ENCODE measurements at places on chromosomes 3 and 15.
A peak's percentile ranks its signal among the peaks of the same experiment; 100 is the strongest.

DNA sequence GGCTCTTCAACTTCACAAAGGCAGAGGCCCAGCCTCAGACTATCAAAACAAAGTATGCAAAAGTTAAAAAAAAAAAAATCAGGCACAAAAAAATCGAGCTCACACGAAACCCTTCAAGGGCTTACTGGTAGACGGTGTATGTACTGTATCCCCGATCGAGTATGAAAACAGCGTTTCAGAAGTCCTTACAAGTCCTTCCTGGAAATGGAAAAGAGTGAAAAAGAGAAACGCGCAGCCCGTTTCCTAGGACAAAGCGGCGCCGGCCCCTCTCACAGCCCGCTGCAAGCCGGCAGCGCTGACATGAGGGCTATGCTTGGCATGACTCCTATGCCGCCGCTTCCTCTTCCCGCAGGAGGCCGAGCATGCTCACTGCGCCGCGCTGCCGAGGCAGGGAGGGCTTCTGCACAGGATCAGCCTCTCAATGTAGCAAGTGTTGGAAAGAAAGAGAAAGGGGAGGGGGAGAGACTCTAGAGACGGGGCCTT is at the start of gene VGLL4:
Gene VGLL4, minus strand, starts transcription at position 311 of the 483 bp plus-strand sequence. CDS start 397 bp downstream, outside the sequence.
- peak; percentile 94 for DNase-seq

DNA sequence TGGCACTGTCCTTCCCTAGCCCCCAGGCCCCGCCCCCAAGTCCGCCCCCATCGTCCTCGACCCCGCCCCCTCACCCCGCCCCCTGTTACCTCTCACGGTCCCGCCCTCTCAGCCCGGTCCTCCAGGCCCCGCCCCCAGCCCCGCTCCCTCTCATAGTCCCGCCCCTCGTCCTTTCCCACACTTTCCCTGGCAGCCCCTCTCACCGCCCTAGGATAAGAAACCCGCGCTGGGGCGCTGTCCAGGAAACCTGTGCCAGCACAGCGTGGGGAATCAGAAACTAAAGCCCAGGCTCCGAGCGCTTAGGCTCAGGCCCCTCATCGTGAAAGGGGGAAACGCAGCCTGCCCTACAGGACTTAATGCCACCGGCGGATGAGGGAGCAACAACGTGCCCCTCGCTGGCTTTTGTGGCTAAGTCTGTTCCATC is 20.9 kb downstream of the TRPM1 start:
- DNase-seq, result peak; percentile 71

DNA sequence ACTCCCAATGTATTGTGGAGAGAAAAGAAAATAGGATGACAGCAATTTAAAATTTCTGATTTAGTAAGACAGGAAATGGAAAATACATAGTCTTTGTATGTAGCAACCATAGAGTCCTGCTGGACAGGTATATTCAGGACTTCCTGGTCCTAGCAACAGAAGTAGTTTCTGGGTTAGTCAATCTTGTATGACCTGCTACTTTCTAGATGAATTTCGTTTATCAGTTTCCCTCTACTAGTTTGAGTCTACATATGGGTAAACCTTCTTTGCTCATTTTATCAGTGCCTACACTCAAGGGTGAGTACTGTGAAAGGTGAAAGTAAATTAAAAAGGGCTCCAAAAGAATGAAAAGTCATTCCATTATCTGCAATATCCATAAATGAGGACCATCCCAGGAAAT is 309.8 kb downstream of the UNC13C start:
- DNase-seq, result no peak

GRCh38 chr3:63976161-63976871 is 47.0 kb downstream of the PSMD6 start:
- no peak for DNase-seq

- DNase-seq, result no peak
Observed at GRCh38 chr3:179146911-179147513, 1.1 kb upstream of the PIK3CA start.

GRCh38 chr3:187709155-187709554 is 6.8 kb upstream of the RTP2 start:
- DNase-seq, result no peak

DNA sequence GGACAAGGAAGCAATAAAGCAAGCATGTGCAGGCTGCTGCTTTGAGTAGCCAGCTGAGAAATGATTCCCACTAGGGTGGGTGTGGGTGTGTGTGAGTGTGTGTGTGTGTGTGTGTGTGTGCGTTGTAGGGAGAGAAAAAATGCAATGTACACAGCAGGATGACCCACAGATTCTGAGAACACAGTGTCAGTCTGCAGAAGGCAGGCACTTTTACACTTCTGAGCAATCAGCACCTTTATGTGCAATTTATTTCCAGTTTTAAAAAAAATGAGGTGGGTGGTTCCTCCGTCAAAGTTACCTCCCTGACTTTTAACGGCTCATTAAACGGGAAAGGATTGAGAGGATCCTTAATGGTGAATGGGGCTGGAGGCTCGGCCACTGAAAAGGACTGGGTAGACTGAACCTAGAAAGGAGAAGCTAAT is 38.5 kb upstream of the LIPC start:
- DNase-seq, result no peak
